ENCODE measurements at places on chromosomes 12 and 14.

- no peak for DNase-seq
These were observed 67.3 kb upstream of the VRK1 start for GRCh38 chr14:96729889-96730288.

GRCh38 chr12:65673156-65673690 is 151.1 kb upstream of the HMGA2 start:
- no peak for DNase-seq

DNA sequence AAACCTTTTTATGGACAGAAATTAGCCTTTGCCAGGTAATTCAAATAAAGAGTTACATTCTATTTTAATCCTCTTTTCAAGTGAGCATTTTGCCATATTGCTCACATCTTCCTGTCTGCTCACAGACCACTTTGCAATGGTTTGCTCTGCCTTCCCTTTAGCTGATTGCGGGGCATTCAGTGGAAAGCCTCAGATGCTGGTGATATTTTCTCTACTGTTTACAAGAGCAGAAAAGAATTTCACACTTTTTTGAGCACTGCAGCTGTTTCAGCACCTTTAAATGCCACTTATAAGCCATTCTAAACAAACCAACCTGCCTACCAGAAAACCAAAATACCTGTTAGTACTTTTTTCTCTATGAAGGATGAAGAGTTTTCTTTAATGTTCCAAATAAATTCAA is 195.7 kb upstream of the LRIG3 start:
- DNase-seq, result no peak

DNA sequence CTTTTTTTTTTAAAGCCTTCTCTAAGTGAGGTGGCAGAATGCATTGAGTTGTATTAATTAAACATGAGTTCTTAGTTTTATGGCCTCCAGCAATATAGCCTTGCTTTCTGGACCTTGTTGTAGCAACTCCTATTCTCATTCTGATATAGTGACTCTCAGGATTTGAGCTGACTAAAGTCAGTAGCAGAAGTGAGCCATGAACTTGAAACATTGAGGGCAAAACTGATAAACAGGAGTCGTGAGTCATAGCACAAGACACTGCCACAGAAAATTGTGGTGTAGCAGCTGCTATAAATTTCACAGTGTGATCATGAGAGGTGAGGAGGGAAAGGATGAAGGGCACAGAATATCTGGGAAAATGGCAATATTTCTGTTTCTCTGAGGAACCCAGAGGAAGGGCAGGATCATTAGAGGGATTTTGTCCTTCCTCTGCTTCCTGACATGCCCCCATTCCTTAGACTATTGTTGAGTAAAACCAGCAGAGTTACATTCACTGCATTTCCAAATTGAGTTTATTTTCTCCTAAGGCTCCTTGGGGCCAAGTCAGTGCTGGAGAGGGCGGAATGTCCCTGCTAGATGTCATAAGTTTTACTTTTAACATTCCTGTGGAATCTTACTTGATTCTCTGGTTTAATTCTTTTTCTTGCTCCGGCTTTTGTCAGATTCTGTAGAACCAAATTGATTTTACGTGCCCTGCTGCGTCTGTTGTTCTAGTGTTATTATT is 7.5 kb downstream of the KLRG1 start:
- no peak for DNase-seq

DNA sequence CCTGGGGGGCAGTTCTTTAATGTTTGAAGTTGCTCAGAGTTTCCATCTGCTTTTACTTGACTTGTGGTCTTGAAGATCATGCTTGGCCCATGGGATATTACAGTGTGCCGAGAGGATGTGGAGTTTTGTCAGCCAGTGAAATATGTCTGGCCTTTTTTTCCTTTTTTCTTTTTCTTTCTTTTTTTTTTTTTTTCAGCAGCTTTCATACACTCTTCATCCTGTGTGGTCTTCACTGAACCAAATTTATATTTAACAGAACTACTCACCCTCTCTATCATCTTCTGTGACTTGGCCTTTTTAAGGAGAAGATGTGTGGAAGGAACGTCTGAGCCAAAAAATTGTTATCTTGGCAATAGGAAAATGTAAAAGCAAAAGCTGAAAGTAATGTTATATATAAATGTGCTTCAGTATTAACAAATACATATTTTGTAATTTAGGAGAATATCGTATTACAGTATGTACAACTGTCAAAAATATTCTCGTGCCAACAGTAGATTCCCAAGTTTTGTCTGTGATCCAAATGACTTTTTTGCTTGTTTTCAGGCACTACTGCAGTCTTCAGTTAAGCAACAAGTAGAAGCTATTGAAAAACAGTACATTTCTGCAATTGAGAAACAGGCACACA is 200.6 kb downstream of the CCDC91 start:
- DNase-seq, result no peak

GRCh38 chr12:77549383-77550128 is 281.1 kb upstream of the NAV3 start:
- no peak for DNase-seq

DNA sequence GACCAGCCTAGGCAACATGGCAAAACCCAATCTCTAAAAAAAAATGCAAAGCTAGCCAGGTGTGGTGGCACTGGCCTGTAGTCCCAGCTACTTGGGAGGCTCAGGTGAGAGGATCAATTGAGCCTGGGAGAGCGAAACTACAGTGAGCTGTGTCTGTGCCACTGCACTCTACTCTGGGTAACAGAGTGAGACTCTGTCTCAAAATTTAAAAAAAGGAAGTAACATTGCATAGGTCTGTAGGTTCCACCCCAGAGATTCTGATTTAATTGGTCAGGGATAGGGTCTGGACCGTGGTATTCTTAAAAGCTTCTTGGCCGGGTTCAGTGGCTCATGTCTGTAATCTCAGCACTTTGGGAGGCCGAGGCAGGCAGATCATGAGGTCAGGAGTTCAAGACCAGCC is 26.2 kb downstream of the ZC2HC1C start:
- no peak for DNase-seq

DNA sequence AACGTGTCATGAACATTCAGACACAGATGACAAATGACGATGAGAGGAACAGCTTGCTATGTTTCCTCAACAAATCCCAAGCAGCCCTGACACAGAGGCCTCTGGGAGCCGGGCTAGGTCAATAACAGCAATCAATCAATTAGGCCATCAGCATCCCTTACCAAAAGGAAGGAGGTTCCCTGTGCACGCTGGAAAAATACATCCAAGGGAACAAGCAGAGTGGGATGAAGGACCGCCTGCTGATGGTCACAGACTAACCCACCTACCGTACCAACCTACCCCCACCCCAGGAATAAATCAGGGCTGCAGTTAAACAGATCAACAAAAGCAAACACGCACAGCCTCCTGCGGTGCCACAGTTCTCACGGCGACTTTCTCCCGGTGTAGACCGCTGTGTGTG is 265.1 kb upstream of the SFSWAP start:
- no peak for DNase-seq

DNA sequence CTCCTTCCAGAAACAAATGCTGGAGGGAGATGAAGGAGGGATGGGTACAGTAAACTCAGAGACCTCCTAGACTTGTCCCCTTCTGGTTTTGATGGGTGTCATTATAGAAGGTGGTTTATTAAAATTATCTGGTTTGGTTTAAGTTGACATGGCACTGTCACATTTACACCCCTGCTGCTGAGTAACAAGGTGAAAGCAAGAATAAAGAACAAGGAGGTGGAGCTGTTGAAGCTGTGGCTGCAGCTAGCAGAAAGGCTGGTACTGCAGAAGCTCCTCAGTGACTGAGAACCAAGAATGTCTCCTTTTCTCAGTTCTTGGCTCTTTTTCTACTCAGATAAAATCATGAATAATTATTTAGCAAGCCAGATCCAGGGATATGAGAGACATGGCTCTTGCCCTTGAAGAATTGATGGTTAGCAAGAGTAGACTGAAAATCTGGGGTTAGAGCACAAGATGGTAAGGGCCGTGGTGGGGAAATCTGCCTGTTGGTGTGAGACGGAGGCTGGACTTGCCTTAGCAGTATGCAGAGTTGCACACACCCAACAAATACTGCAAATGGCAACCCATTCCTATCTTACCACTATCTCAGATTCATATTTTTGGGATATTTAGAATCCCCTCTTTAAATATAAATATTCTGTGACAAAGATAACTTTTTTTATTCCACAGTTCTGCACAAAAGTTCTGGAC is at the start of gene GZMH:
TSS of gene GZMH (minus strand) at position 31 of the 690 bp plus-strand sequence. CDS start 72 bp downstream, outside the sequence.
- no peak for DNase-seq

GRCh38 chr14:32019276-32019675 is 57.8 kb upstream of the ARHGAP5 start:
- no peak for DNase-seq

GRCh38 chr14:90697132-90697531 is 119.1 kb downstream of the TTC7B start:
- no peak for DNase-seq

GRCh38 chr14:55706893-55707292 is 126.9 kb downstream of the KTN1 start:
- no peak for DNase-seq

GRCh38 chr14:65937079-65937959 is 524.8 kb downstream of the FUT8 start:
- DNase-seq, result no peak

- DNase-seq, result no peak
These were observed 211.9 kb downstream of the TBX5 start for GRCh38 chr12:114194066-114194465.

- no peak for DNase-seq
These were observed 9.9 kb downstream of the SPIC start for GRCh38 chr12:101485021-101485420.

DNA sequence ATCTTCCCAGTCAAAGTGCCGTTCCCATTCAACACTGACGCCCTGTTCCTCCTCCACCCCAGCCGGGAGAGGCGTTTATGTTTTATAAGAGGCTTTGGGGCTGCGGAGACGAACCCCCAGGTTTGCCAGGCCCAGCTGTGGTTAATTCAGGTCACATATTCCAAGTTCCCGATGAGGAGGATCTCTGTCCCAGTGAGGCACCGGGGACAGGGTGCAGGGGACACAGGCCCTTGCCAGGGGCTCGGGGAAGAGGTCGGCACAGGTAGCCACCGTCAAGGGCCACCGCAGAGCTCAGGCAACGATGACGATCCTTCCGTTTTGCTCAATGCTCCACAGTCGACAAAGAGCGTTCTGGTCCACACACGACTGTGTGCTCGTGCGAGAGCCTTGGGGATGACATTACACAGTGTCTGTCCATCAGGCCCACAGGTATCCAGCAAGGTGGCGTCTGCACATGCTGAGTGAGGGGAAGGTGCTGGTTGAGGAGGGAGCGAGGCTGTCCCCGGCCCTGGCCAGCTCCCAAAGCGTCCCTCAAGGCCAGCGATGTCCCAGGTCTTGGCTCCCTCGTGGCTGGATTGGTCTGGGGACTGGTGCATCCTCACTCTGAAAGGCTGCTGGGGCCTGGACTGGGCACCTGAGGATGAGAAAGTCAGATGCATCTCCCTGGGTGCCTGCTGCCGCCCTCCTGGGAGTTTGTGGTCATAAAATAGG is 189.2 kb upstream of the C14orf180 start:
- no peak for DNase-seq

DNA sequence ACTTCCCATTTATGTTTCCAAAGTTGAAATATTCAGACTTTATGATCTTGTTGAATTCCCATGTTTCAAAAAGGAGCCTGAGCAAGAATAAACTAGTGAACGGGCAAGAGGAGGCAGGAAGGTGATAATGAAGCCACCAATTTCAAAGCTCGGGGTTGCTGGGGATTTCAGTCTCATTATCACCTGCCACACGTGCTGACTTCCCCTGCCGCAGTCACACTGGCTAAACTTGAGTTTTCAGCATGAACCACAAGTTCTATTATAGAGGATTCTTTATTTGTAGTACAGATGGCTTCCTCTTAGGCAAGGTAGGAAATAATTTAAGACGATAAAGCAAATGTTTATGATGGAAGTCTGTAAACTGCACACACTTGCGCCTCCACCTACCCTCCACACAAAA is 18.1 kb upstream of the DIABLO start:
- no peak for DNase-seq

GRCh38 chr12:51270067-51270950 is at the start of gene SMAGP:
SMAGP (minus strand) TSS chr12:51270415; CDS start chr12:51269278, 1,137 bp downstream.
- DNase-seq, result no peak

- DNase-seq, result no peak
These were observed 45.7 kb upstream of the CLMN start for GRCh38 chr14:95365401-95365800.

DNA sequence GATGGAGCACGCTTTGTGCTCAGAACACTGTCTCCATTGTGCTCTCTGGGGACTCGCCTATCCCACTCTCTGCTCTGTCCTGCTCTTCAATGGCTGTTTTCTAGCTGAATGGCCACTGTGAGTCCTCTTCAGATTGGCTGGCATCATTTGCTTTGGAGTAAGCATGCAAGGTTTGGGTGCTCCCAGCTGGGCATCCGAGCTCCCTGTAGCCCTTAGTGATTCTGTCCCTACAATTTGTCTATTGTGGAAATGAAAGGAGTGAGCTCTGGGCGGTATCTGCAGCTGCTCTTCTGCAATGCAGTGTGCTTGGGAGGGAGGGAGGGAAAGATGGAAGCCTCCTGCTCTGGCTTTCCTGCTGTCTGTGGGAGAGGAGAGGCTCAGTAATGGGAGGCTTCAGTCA is 84.8 kb downstream of the SMOC1 start:
- no peak for DNase-seq

GRCh38 chr14:29805415-29806123 is 122.1 kb downstream of the PRKD1 start:
- DNase-seq, result peak; percentile 83

DNA sequence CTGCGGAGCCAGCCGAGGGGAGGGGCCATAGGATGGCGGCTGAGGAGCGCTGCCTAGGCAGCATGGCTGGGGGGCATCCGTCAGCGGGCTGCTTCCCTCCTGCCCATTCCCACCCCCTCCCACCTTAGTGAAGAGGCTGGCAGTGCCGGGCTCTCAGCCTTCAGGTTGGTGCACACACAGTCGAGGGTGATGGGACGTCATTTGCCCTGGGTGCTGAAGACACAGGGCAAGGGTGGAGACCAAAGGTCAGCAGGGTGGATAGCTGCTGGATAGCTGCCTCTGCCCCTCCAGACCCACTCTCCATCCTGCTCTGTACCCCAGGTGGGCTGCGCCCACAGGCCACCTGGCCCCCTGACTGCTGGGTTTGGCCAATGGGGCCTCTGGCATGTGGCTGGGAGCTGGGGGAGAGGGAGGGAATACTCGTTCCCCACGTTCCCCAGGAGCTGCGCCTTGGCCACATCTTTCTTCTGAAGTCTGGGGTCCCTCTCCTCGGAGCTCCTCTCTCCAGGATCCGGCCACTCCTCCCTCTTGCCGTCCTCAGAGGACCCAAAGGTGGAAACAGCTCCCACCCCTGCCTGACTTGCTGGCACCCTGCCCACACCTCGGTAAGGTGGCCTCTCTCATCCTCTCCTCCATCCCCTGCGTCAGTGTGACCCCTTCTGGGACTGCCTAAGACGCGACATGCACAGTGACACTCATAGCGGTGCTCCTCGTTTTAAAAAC is 11.2 kb upstream of the CDC42BPB start:
- no peak for DNase-seq
